Kidney tubule cell (primary cell): ENCODE measurements at places on chromosomes 16 and 17.

DNA sequence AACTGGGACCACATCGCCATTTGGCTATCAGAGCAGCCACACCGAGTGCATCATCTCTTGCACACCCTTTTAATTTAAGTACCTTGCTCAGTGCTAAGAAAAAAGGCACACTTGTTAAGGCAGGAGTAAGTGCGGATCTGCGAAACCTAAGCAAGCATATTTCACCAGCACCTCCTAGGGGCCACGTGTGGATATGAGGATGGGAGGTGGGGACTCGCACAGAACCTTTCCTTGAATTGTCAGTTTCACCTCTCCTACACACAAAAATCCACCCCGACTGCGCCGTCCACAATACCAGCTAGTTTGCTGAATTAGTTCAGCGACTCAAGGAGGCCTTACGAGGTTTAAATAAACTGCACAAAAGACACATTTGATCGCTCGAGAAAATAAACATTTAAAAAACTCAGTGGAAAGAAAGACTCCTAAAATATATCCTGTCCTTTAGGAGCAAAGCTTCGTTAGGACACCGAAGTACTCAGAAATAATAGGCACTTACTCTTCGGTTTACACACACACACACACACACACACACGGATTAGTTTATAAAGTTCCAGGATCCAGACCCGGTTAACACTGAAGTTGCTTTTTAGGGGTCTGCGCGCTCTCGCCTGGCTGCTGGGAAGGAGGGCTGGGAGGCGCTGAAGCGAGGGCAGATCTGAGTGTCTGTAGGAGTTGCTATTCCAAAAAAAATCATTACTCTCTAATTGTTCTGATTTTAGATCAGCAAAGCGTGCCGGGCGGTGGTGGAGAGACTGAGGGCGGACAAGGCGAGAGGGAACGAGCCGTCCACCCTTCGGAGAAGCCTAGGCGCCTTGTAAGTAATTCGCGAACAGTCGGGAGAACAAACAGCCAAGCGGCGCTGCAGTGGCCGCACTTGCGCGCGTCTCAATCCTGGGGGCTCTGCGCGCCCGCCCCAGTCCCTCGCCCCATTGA lies 1.0 kb upstream of the KCNJ2 start:
- peak; percentile 81 for DNase-seq

DNA sequence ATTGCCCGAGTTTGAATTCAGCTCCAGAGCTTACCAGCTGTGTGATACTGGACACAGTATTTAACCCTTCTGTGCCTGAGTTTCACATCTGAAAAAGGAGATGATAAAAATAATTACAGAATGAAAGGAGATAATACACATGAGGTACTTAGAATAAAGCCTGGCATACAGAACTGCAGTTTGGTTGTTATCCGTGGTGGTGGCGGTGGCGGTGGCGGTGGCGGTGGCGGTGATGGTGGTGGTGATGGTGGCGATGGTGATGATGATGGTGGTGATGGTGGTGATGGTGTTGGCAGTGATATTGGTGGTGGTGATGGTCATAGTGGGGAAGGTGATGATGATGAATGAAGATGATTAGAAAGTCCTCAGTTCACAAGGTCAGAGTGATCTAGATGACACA lies 57.2 kb downstream of the ABCC1 start:
- no peak for DNase-seq

DNA sequence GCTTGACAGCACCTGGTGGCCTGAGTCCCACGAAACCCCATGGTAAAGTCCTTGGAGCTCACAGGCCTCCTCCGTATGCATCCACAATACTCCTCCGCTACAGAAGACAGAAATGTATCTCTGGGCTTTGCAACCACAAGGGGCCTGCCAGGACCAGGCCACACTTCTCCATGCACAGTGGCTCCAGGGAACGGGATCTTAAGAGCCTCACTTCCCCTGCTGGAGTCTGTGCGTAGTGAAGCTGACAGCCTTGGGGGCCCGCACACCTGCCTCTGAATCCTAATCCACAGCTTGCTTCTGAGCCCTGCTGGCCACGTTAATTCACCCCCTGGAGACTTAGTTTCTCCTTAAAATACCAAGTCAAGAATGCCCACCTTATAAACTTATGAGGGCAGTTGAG lies 125.7 kb downstream of the COPRS start:
- DNase-seq = no peak

- no peak for DNase-seq
Observed at GRCh38 chr17:45186801-45187354, 25.2 kb downstream of the HEXIM2 start.

DNA sequence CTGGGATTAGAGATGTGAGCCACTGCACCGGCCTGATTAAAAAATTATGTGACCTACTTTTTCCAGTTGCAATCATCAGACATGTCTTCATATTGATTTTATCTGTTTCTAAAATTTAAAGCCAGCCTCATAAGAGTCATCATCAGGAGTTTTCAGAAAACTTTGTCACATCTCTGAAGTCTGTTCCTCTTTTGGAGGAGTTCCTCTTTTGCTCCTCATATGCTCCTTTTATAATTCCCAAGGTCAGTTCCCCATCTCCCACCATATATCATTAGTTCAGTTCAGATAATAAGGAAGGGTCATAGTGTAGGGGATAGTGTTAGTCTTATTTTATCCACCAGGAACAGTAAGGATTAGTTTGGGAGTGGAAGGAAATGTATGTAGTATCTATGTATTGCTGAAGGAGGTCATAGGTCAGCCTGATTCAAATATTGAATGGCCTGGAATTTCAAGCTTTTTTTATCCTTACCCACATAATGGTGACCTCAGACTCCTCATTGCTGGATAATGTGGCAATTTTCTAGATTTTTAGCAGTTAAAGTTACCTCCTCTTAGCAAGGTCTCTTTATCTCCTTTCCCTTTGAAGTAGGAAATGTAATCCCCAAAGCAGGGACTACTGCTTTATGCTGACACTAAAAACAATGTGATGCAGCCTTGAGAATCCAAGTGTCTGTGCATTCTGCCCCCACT lies 13.8 kb upstream of the DUSP14 start:
- DNase-seq = no peak

- DNase-seq = peak; percentile 67
Observed at GRCh38 chr17:53571342-53571741, 251.4 kb upstream of the KIF2B start.

DNA sequence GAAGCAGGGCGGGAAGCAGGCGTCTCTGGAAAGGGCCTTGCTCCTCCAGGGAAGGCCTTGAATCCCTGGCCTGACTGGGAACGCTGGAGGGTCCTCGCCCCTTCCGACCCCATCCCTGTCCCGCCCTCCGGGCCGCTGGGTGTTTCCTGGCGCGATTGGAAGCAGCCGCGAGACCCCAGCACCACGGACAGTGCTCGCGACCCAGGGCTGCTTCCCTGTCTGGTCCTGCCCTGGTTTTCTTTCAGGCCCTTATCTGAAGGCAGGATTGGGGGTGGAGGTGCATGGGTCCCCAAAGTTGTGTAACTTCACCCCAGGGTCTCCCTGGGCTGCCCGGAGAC lies 2.1 kb downstream of the MGAT5B start:
- DNase-seq = no peak

GRCh38 chr16:31476303-31477219 lies 4.6 kb downstream of the TGFB1I1 start:
- peak; percentile 70 for DNase-seq

DNA sequence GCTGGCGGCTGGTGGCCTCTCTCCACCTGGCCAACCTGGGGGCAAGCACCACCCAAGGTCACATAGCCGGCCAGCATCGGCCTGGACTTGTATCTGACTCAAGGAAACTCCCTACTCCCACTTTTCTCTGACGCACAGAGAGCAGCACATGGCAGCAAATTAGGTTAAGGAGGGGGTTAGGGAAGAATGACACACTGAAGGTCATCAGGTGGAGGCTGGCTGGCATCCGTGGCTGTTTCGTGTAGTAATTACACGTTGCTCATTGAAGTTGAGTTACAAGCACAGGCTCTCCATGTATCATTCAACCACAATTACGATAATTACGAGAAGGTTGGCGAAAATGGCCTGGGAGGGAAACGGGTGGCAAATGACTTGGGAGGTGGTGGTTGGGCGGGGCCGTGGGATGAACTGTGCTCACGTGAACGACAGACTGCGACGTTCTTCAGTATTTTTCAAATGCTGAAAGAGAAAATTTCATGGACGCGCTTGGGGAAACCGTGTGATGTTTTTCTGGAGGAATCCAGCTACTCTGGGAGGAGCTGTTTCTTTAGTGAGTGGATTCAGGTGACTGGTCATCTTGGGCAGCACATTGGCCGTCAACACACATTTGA lies 4.0 kb upstream of the METRNL start:
- peak; percentile 45 for DNase-seq

GRCh38 chr17:80682372-80682771 lies 137.7 kb downstream of the RPTOR start:
- no peak for DNase-seq

- DNase-seq = no peak
Observed at GRCh38 chr17:17154981-17155380, 51.2 kb downstream of the PLD6 start.

GRCh38 chr17:18258356-18259038 lies at the start of gene FLII:
TSS of gene FLII (minus strand) at chr17:18258738. CDS start at chr17:18258690, 48 bp downstream.
- peak; percentile 62 for DNase-seq

DNA sequence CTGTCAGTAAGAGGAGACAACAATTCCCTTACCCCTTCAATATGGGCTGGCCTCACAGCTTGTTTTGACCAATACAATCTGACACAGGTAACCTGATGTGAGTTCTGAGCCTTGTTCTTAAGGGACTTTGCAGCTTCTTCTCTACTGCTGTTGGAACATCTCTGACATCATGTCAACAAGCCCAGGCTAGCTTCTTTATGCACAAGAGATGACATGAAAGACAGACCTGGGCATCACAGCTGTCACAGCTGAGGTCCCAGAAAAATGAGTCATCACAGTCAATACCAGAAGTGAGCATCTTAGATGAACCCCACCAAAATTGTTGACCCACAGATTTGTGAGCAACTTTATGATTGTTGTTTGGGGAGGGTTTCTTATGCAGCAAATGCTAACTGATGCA lies 431.7 kb upstream of the PSMD7 start:
- no peak for DNase-seq

- DNase-seq = no peak
Observed at GRCh38 chr17:28466521-28467048, 6.9 kb upstream of the SLC13A2 start.

GRCh38 chr17:49067163-49067562 lies 65.4 kb upstream of the B4GALNT2 start:
- DNase-seq = peak; percentile 17

DNA sequence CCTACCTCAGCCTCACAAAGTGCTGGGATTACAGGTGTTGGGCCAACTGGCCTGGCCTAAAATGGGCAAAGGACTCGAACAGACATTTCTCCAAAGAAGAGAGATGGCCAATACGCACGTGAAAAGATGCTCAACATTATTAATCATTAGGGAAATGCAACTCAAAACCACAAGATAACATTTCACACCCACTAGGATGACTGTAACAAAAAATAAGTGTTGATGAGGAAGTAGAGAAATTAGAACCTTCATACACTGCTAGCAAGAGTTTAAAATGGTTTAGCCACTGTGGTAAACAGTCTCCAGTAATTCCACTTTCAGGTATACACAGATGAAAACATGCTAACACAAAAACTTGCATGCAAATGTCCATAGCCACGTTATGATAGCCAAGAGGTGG lies 5.7 kb downstream of the TMED6 start:
- no peak for DNase-seq

GRCh38 chr16:89510526-89510925 lies 2.3 kb downstream of the SPG7 start:
- DNase-seq = no peak

- no peak for DNase-seq
Observed at GRCh38 chr16:1494711-1495110, 1.6 kb downstream of the TELO2 start.

- DNase-seq = no peak
Observed at GRCh38 chr16:30494709-30495108, 22.2 kb downstream of the ITGAL start.

DNA sequence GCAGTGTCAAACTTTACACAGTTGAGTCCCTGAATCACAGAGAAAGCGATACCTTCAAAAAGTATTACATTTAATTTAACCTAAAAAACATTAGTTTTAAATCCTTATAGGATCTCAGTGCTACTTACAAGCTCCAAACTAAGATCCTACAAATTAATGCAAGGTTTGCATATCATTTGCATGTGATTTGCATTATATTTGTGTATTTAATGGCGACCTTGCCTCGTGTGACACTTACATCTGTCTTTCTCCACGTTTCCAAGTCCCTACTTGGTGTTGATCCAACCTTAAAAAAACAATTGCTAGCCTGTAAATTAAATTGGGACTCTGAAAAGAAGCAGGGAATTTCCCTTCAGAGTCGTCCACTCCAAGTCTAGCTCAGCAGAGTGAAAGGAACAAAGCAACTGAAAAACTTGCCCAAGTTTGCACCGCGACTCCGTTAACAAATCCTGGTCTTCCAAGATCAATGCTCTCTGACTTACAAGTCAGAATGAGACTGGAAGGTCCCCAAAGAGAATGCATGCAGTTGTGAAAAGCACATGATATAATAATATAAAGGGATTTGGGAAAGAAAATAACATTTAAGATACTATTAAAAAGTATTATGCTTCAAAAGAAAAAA lies 739 bp upstream of the FAM117A start:
- no peak for DNase-seq

- DNase-seq = no peak
Observed at GRCh38 chr16:24289166-24289700, 33.1 kb downstream of the CACNG3 start.

- peak; percentile 72 for DNase-seq
Observed at GRCh38 chr17:72119873-72120641, 763 bp upstream of the SOX9 start.

DNA sequence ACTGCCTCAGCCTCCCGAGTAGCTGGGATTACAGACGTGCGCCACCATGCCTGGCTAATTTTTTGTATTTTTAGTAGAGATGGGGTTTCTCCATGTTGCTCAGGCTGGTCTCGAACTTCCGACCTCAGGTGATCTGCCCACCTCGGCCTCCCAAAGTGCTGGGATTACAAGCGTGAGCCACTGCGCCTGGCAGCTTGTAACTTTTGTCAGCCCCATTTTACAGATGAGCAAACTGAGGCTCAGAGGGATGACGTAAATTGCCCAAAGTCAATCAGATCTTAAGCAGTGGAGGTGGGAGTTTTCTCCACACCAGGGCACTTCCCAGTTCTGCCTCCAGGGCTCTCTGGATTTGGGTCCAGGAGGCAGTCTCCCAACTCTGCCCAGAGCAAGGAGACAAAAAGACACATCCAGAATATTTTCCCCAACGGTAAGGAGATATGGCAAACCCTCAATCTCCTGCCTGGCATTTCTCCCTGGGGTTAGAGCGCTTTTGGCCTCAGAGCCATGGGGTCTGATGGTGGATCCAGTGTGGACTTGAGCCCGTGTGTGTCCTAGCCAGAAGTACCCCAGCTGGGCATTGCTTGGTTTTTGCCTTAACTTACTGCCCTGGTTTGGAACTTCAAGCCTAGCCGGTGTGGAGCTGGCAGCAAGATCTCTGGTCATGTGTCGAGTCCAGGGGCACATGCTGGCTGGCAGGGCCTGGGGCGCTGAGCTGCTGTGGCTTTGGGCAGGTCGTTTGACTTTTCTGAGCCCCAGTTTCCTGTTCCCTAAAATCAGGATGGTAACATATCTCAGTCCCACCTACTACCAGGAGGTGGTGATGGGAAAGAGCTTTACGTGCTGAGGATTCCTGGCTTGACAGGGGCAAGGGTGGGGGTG lies 3.4 kb downstream of the ADAM11 start:
- DNase-seq = no peak

GRCh38 chr17:82231312-82231561 lies 2.4 kb downstream of the SLC16A3 start:
- DNase-seq = no peak
